ENCODE measurements at places on chromosomes 5 and 9.

DNA sequence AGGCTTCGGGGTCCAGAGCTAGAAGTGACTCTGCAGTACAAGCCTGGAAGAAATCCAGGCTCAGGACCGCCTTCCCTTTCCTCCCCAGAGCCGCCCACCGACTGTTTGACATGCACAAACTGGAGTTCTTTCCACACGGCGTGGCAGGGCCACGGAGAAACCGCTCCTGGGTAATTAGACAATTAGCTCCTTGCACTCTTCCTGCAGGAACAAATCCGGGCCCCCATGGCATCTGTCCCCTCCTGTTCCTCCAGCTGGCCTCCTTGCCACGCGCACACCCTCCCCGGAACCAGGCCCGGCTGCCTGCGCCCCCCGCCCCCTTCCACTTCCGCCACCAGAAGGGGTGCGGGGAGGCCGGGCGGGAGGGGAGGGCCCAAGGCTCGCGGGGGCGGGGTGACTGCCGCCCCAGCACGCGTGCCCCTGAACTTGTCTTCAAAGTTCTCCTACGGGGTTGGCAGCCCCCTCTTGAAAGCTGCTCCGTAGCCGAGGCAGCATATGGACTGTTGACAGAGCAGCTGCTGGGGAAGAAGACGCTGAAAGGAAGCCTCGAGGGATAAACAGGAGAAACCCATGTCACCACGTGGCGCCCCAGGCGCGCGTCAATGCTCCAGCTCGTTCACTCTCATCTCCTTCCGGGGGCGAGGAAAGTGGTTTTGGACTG is 74.3 kb downstream of the SEC61B start:
- no peak for DNase-seq

DNA sequence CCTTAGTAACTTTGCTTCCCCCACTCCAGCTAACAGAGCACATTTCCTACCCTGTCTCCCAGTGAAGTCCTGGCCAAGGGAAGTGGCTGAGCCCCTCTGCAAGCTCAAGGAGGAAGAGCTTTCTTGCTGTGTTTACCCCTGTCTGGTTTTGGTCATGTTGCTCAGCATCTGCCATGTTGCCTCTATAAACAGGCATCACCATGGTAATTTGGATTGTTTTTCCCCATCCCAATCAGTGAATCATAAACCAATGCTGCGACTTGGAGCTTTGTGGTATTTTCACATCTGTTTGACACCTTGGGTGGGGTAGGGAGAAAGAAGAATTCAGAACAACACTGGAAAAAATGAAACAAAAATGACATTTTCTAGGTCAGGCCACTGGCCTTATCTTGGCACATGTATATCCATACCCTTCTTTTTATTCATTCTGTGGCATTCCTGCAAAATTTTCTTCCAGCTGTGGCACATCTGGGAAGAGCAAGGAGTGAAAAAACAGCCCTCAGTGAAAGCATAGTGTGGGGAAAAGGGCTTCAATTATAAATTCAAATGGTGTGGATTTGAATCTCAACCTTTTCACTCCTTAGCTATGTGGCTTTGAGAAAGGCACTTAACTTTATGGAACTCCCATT is 42.5 kb downstream of the SLIT3 start:
- DNase-seq: no peak

- no peak for DNase-seq
Observed at GRCh38 chr9:133351908-133352634, 4.1 kb downstream of the RPL7A start.

GRCh38 chr5:65020492-65020891 is 251.8 kb downstream of the CWC27 start:
- DNase-seq: no peak

DNA sequence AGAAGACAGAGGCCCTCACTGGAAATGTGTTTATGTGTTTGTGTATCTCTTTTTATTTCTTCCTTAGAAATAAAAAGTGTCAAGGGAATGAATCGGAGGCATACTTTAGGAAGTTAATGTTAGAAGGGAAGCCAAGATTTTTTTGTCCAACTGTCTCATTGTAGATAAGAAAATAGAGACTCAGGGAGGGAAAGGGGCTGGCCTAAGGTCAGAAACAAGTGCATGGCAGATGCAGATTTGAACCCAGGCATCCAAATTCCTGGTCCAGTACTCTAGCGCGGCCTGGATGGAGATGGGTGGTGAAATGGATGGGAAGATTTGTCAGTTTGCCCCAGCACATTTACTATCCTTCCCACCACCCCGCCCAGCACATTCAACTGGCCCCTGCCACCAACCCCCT is 19.8 kb upstream of the TNIP1 start:
- DNase-seq: no peak

GRCh38 chr9:110939047-110939446 is 99.2 kb downstream of the LPAR1 start:
- no peak for DNase-seq

GRCh38 chr5:107213025-107213424 is 457.7 kb downstream of the EFNA5 start:
- no peak for DNase-seq

DNA sequence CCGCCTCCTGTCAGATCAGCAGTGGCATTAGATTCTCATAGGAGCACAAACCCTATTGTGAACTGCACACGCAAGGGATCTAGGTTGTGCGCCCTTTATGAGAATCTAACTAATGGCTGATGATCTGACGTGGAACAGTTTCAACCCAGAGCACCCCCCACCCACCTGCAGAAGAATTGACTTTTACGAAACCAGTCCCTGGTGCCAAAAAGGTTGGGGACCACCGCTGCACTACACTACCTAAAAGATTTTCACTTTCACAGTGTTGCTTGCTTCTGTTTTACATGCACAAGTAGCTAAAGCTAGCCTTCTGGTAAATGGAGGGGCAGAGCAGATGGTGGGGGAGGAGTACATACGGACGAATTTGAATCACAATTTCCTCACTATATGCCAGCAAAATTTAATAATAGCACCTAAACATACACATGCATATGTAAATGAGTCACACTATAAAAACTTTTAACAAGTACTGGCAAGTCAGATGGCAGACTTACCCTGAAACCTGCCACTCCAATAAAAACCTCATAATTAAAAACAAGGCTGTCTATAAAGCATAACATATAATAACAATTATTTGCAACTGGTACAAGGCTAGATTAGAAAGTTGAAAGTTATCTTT is 24.0 kb upstream of the CDKN2B start:
- no peak for DNase-seq

DNA sequence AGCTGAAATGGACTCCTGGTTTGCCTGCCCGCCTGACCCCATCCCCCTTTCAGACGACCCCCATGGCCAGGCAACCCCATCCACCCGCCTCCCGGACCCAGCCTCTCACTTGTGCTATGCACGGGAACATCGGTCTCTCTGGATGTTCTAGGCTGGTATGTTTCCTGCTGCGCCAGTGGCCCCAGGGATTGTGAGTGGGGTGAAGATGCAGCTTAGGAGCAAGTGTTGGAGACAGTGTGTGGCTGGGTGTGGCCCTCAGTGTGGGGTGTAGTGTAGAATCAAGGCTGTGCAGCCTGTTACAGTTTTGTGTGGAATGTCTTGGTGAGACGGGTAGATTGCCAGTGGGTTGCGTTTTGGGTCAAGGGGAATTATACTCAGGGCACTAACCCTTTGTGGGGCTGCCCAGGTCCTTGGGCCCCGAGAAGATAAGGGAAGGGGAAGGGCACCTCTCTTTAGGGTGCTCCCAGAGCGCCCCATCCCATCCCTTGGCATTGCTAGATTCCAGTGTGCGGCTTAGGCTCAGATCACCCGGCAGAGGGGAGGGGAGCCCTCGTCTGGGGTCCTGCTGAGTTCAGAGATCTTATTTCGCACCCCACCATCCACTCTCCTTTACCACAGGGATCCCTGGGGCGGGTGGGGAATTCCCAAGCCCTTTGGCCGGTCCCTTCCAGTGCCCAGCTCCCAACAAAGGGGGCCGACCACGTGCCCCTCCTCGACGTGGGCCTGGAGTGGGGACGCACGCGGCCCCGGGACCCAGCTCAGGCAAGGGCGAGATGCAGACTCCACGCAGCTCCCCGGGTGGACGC is 4.6 kb downstream of the IER5L start:
- no peak for DNase-seq

DNA sequence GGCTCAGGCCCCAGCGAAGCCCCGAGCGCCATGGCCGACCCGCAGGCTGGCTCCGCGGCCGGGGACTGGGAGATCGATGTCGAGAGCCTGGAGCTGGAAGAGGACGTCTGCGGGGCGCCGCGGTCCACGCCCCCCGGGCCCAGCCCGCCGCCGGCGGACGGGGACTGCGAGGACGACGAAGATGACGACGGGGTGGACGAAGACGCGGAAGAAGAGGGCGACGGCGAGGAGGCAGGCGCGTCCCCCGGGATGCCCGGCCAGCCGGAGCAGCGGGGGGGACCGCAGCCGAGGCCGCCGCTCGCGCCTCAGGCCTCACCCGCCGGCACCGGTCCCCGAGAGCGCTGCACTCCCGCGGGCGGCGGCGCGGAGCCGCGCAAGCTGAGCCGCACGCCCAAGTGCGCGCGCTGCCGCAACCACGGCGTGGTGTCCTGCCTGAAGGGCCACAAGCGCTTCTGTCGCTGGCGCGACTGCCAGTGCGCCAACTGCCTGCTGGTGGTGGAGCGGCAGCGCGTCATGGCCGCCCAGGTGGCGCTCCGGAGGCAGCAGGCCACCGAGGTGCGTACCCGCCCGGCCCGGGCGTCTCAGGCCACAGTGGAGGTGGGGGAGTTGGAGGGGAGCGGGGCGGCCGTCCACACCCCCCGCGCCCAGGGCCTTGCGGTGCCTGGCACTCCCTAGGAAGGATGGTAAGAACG is 1.6 kb downstream of the DMRT2 start:
- DNase-seq: no peak
